ENCODE measurements at places on chromosomes 2 and 18.

- DNase-seq = no peak
These were observed 37.8 kb downstream of the CYP26B1 start for GRCh38 chr2:72109904-72110303.

- DNase-seq = no peak
These were observed 4.7 kb upstream of the NCK2 start for GRCh38 chr2:105739944-105740530.

DNA sequence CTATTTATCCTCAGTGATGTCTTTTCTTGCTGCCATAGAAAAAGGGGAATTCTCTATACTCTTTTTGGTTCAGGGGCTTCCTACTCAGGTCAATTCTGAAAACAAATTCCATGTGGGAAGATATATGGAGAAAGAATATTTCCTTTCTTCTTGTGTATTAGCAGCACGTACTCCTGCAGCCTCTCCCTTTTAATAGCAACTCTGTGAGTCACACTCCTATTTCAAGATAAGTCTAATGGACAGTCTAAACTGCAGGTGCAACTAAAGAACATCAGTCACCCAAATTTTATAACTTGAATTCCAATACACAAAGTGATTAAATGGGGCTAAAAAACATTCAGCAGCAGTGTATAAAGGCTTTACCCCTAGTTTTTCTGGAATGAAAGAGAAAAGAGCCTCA lies 942.2 kb downstream of the CNTNAP5 start:
- no peak for DNase-seq

- no peak for DNase-seq
These were observed 246.4 kb upstream of the NT5C1B start for GRCh38 chr2:18835787-18836186.

DNA sequence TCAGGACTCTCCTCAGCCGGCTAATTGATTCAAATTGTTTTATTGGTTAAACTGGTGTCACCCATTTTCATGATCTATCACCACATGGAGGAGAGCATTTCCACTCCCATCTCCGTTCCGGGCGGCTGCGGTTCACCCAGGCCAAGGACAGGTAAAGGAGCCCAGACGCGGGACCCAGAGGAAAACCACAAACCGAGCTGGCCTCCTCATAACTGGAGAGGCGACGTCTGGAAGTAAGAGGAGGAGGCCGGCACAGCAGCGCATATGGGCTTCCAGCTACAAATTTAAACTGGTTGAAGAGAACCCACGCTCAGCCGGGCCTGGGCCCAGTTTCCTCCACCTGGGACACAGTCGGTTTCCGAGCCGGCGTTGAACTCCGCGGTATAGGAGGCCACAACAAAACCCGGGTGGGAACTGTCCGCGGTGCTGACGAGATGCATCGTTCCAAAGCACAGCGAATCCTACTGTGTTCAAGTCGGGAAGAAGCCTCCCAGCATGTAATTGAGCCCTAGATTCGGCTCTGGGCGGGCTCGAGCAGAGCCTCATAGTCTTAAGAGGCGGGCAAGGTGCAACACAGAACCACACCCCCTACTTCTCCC lies 3.0 kb upstream of the SKOR2 start:
- no peak for DNase-seq

DNA sequence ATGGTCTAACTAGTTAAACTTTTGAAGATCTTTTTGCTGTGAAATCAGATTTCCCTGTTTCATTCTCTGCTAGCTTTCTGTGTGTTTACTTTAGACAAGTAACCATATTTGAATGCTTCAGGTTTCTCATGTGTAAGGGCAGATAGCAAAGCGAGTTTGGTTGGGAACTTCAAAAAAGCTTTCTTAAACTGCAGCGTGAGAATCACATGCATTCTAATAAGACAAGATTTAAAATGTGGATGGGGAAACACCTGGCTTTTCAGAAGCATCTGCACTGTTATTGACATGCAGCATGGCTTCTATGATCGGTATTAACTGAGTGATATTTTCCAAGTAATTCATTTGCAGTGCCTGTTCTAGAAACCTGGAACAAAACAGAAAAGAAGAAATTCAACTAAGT lies 119.3 kb downstream of the ABCA12 start:
- DNase-seq = no peak

DNA sequence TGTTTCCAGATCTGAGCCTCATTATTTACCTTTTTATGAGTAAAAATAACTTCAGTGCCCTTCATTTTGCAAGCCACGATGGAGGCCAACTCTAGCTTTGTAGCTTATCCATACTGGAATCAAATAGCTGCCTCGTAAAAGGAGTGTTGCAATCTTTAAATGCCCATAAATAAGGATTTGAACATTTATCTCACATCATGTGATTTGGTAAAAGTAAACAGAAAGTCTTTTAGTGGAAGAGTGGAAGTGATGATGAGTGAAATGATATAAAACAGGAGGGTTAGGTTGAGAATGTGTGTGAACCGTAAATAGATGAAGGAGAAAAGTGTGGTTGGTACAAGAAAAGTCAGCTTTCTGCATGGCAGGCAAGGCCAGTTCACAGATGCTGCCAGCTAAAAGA lies 348.9 kb downstream of the OSR1 start:
- no peak for DNase-seq

- no peak for DNase-seq
These were observed 20.4 kb downstream of the TSHZ1 start for GRCh38 chr18:75231053-75231406.

GRCh38 chr18:21997207-21998143 lies 171.9 kb upstream of the GATA6 start:
- DNase-seq = no peak

DNA sequence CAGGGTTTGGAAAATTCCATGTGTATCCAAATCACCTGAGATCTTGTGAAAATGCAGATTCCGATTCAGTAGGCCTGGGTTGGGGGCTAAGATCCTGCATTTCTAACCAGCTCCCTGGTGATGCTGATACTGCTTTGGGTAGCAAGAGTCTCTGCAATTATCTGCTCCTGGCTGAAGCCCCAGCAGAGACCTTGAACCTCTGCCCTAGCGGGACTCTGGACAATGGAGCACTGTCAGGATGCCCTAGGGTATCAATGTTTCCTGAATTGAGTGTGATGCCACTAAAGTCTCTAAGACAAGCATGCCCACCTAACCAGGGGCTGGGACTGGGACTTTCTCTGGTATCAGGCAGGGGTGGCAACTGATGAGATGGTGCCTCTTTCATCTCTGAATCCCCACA lies 49.4 kb upstream of the KLHL29 start:
- DNase-seq = no peak

GRCh38 chr2:240981871-240982800 lies 16.3 kb upstream of the SNED1 start:
- no peak for DNase-seq

DNA sequence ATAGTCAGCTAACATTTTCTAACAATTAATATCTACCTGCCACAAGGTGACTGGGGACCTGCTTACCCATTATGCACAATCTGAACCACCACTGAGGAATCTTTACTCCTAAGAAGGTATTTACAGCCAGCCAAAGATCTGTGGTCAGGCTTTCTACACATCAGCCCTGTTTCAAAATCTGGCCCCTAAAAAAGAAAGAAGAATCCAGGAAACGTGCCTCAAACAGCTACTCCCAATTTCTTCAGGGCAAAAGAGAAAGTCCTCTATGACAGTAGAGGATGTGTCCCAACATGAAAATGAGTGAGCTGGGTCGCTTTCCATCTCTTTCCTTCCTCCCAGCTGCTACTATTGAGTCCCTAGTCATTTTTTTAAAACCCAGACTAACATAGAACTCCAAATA lies 79.5 kb downstream of the EPB41L3 start:
- DNase-seq = no peak

DNA sequence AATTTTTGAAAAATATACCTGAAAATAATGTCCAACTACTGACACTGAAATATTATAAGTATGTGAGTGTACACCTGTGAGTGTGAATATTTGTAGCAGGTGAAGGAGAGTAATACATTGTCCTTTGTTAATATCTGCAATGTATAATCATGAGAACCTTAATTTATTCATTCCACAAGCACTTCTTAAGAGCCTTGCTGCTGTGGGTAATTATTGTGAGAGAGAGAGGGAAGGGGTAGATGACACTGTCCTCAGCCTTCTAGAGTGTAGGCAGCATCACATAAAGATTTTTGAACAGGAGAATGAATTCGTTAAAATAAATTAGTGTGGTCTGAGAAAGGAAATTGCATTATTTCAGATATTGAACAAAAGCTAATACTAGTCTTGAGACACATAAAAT lies 157.2 kb downstream of the MAP2 start:
- no peak for DNase-seq

GRCh38 chr18:76497021-76497420 lies 2.0 kb upstream of the ZNF516 start:
- DNase-seq = no peak

- DNase-seq = no peak
These were observed 89.9 kb downstream of the SOX11 start for GRCh38 chr2:5782103-5782502.

DNA sequence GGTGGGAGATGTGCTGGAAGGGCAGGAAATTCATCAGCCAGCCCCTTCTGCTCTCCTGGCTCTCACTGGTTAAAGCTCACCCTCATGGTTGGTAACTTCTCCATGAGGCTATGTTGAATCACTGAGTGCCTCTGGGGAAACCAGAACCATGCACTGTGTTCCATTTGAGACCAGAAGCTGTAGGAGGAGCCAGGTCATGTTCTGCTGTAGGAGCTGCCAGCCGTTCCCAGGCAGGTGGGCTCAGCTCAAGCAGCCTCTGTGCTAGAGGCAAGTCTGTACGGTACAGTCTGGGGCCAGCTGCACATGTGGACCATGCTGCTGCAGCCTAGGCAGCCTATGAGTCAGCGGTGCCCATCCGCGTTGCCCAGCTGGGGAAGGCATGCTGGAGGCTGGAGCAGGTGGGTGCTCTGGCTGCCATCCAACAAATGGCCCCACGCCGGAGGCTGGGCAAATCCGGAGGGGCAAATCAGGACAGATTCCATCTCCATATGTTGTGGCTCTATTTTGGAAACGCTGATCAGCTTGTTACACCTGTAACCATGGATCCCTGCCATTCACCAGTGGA lies 22.0 kb upstream of the KCNF1 start:
- DNase-seq = no peak

- no peak for DNase-seq
These were observed 10.6 kb upstream of the WIPF1 start for GRCh38 chr2:174607989-174608865.

DNA sequence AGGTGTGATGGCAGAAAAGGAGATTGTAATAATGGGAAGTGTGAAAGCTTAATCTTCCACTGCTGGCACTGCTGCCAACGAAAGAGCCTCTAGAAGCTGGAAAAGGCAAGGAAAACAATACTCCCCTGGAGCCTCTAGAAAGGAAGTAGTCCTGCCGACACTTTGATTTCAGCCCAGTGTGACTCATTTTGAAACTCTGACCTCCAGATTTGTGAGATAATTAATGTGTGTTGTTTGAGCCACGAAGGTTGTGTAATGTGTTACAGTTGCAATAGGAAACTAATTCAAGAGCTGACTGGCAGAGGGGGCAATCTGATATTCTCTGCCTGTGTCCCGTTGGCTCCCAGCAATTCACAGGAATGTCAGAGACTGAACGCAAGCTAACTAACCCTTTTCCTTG lies 219.2 kb upstream of the UBE2E3 start:
- DNase-seq = no peak

DNA sequence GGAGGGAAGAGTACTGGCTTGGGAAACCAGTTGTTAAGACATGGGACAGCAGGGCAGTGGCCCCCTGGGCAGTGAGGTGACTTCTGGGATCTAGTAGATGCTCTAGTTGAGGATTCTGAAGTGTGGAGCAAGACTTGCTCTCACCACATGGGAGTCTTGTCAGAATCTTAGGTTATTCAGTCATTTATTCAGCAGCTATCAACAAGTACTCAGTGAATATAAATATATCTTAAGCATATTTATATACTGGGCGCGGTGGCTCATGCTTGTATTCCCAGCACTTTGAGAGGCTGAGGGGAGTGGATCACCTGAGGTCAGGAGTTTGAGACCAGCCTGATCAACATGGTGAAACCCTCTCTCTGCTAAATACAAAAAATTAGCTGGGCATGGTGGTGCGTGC lies 20.0 kb downstream of the STON1 start:
- DNase-seq = no peak

DNA sequence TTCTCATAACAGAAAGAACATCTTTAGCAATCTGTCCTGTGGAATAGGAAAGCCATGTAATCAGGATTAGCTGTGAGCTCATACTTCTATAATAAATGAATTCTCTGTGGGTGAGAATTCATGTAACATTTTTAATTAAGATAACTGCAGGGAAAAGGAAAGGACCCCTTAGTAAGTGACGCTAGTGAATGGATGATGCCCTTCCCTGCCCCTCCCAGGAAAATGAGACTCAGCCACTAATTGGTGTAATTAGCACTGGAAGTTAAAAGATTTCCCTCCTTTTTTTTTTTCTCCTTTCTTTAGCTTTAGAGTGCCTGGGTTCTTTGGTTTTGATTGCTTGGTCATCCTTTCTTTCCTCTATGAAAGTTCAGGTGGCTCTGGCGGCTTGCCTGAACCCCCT lies 90.3 kb downstream of the VWA3B start:
- DNase-seq = no peak

GRCh38 chr18:31064130-31064529 lies 21.6 kb upstream of the DSC3 start:
- DNase-seq = no peak

DNA sequence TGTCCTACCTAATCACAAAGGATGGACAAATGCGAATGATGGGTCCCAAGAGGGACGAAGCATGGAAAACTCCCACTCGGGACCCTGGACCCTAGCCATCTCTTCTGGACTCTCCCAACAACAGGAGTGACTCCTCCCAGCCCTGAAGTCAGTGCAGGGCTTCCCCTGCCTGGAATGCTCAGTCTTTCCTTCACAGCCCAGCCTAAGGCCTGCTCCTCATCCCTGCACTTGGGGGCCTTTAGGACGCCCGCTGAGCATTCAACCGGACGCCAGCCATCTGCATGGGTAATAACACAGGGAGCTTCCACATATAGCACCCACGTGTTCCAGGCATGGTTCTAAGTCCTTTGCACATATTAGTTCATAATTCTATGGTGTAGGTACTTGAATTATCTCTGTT lies 237.5 kb downstream of the KLHL29 start:
- no peak for DNase-seq

DNA sequence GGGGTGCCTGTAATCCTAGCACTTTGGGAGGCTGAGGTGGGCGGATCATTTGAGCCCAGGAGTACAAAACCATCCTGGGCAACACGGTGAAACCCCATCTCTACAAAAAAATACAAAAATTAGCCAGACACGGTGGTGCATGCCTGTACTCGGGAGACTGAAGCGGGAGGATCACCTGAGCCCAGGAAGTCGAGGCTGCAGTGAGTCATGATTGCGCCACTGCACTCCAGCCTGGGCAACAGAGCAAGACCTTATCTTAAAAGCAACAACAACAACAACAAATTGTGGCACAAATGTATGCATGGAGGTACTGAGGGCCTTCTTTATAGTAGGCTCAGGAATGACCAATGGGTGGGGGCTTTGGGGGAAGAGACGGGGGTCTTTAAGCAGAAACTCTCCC lies 38.5 kb downstream of the HPCAL1 start:
- DNase-seq = no peak

DNA sequence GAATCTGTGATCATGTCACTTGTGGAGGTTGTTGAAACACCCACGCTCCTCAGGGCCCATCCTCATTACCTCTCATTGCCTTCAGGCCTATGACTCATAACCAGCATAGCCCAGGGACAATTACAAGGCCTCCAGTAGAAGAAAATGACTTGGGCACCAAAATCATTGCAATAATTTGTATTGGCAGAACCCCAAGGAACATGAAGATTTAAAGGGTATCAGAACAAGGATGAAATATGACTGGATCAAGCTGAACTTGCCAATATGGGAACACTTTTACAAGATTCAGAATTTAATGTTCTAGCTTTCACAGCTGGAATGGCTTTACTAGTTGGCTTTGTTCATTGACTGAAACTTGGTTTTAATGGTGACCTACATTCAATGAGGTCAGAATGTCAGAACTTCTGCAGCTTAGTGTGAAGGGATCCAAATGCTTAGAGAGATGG lies 156.4 kb downstream of the COPS8 start:
- DNase-seq = no peak

All from activated CD8-positive, alpha-beta memory T cell treated with anti-CD3 and anti-CD28 coated beads for 4 hours (primary cell).